ENCODE measurements at places on chromosomes 6 and 20.

DNA sequence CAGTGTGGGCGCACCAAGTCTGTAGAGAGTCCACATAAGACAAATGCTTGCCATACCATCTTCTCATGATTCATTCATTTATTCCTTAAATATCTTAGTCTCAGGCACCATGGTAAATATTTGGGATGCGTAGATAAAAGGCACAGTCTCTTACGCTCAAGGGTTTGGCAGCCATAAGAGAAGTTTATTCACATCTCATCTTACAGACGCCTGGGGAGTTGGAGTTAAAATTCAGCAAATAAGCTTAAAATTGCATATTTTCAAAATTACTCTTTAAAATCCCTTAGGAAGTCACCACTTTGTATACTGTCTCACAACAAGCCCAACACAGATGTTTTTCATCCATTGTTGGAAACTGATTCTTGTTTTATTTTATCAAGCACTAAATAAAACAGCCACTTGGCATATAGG, 363.3 kb downstream of the KIF16B start:
- DNase-seq = no peak

DNA sequence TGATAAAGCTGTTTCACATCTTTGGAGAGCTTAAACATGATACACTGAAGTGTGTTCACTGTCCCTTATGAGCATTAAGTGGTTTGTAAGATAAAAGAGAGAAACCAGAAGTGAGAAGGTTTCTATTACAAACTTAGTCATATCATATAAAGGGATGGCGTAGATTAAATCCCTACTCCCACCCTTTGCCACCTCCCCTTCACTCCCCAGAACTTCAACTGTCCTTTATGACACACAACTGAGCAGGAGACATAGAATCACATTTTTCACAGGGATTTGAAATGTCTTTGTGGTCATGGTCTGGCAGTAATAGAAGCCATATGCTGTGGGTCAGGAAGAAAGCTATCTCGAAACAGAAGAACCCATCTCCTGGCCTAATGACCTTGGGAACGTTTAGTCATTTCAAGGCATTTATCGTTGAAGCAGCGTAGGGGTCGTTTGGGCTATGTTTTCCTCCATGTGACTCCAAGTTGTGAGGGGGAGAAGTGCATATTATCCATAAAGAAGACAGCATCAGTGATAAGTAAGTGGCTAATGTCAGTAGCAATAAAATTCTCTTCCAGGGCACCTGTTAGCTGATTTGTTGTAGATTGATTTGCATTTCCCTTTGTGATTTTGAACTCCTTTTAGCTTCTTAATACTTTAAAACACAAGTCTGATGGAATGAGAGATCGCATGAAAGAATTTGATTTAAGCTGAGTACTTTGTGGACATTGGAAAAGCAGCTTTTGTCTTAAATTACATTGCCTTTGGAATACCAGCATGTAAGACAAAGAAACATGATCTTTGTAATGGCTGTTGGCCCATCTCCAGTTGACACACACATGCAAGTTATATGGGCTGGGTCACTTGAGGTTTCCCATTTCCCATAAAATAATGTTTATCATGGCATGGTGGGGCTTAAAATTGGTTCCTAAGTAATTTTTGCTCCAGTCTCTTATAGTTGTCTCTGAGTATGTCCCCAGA, 501.5 kb upstream of the FLRT3 start:
- no peak for DNase-seq

DNA sequence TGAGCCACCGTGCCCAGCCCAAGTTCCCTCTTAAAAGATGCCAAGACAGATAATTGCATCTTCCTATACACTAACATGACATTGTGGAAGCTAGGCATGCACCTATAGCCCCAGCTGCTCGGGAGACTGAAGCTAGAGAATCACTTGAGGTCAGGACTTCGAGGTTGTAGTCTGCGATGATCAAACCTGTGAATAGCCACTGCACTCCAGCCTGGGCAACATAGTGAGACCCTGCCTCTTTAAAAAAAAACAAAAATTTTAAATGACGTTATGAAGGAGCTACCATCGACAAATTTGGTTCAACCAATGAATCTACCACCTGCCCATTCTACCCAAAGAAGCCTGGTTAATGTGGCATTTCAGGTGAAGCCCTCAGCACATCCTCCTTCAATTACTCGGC, 80.7 kb downstream of the TBC1D7 start:
- DNase-seq = no peak

DNA sequence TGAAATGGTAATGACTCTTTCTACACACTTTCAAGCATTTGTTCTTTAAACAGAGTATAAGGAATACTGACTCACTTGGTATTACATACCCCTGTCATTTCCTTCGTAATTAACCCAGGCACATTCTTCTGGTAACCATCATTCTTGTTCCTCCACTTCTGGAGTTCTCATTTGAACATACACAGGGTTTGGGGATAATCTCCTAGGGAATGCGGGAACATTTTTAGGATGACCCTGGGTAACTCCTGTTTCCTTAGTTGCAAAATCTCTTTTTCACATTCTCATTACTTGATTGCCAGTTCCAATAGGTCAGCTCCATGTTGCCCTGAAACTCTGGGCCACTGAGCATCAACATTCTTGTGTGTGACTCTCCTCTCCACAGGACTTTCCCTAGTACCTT, 51.5 kb upstream of the E2F3 start:
- no peak for DNase-seq

- DNase-seq = no peak
Measured at GRCh38 chr6:56683882-56684281, 41.2 kb upstream of the DST start.

- DNase-seq = no peak
Measured at GRCh38 chr6:43981363-43981990, 145.8 kb downstream of the MRPL14 start.

Data from stimulated activated CD4-positive, alpha-beta T cell treated with anti-CD3 and anti-CD28 coated beads, Interleukin-15, amount 100 ng/mL, for 1 hour (primary cell).